ENCODE measurements at places on chromosomes 5 and 9.

DNA sequence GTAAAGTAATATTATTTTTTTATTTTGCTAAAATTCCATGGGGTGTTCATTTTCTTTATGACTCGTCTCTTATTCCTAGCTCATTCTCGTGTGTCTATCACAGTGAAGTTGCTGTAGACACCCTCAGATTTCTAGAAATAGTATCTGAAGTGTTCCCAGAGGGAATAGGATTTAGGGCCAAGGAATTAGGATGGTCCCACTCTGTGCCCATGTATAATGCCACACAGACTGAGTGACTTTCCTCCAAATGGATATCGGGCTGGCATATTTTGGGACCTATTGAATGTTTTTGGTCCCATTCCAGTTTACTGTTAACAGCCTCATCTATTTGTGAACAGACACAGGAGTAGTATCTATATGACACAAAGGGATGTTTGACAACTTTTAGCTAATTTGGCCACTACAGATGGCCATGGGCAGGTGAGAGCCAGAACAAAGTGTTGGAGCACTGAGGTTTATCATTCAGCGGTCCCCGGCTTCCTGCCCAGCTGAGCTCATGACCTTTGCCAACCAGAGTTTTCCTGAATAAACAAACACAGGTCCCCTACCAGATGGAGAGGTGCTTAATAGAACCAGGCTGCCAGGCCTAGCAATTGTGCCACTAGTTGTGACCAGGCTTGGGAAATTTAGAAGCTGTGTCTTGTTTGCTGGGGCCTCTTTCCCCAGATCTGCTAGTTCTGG is 46.9 kb downstream of the MAP1B start:
- no peak for DNase-seq

- no peak for DNase-seq
Observed at GRCh38 chr9:108019821-108020220, 530.3 kb upstream of the KLF4 start.

GRCh38 chr5:96871686-96872085 is 4.6 kb upstream of the ERAP2 start:
- DNase-seq: no peak

DNA sequence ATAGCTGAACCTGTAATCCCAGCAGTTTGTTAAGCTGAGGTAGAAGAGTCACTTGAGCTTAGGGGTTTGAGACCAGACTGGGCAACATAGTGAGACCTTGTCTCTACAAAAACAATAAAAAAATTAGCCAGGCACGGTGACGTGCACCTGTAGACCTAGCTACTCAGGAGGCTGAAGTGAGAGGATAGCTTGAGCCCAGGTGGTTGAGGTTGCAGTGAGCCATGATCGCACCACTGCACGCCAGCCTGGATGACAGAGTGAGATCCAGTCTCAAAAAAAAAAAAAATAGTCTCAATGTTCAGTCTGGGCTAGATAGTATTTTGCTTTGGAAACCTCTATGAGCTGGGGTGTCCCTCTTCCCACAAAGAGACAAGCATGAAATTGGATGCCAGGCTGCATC is 51.9 kb upstream of the IQGAP2 start:
- no peak for DNase-seq

- DNase-seq: no peak
Observed at GRCh38 chr5:64954518-64954917, 185.8 kb downstream of the CWC27 start.

GRCh38 chr9:31776471-31776870 is 608.0 kb upstream of the ACO1 start:
- no peak for DNase-seq

GRCh38 chr9:86821006-86821845 is 126.1 kb downstream of the GAS1 start:
- DNase-seq: no peak

- DNase-seq: no peak
Observed at GRCh38 chr5:142767911-142768310, 2.3 kb upstream of the ARHGAP26 start.

- DNase-seq: no peak
Observed at GRCh38 chr5:96157077-96157780, 195.6 kb upstream of the ELL2 start.

- no peak for DNase-seq
Observed at GRCh38 chr9:111728143-111728542, 66.6 kb downstream of the SHOC1 start.

- DNase-seq: peak; percentile 30
Observed at GRCh38 chr5:175718401-175719108, 60.7 kb downstream of the HRH2 start.

- DNase-seq: no peak
Observed at GRCh38 chr5:112848116-112848811, 12.8 kb upstream of the SRP19 start.

- no peak for DNase-seq
Observed at GRCh38 chr9:20023210-20023905, 234.5 kb upstream of the SLC24A2 start.

GRCh38 chr9:113837334-113837733 is 38.8 kb upstream of the ZNF618 start:
- no peak for DNase-seq

DNA sequence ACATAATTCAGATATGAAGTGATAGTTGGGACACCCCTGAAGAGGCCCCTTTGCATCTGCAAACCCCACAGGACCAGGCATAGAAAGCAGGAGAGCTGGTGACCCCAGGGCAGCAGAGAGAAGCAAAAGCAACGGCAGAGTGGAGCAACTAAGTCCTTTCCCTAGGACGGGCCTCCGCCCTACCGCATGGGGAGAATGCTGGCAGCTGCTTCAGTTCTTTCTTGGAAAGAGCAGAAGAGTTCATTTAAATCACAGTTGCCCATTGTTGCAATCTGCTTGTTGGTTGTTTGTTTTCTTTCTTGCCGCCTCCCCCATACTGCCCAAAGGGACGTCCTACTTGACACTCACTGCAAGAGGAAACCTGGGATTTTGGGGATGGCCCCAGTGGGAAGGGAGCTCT is 126.2 kb downstream of the ADAMTS16 start:
- no peak for DNase-seq

GRCh38 chr5:16809395-16810207 is 126.5 kb downstream of the MYO10 start:
- no peak for DNase-seq

- no peak for DNase-seq
Observed at GRCh38 chr5:83856881-83857280, 136.2 kb upstream of the HAPLN1 start.

GRCh38 chr5:170745481-170746071 is 37.9 kb upstream of the GABRP start:
- DNase-seq: no peak

DNA sequence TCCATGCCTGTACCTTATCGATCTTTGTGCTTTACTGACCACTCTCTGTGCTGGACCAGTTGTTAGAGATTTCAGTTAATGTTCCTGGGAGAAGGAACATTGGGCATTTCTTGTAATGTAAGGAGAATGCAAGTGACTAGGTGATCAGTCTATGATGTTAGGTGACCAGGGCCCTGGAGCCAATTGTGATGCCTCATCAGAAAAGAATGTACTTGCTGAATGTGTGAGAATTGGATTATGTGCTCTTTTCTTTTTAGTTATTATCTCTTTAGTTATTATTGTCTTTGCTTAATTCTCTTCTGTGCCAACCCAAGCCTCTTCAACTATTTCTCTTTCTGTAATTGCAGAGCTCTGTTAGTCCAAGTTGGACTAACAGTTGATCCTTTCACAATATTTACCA is 92.9 kb downstream of the LRRC70 start:
- DNase-seq: no peak

- no peak for DNase-seq
Observed at GRCh38 chr5:132265336-132266030, 8.0 kb downstream of the PDLIM4 start.

DNA sequence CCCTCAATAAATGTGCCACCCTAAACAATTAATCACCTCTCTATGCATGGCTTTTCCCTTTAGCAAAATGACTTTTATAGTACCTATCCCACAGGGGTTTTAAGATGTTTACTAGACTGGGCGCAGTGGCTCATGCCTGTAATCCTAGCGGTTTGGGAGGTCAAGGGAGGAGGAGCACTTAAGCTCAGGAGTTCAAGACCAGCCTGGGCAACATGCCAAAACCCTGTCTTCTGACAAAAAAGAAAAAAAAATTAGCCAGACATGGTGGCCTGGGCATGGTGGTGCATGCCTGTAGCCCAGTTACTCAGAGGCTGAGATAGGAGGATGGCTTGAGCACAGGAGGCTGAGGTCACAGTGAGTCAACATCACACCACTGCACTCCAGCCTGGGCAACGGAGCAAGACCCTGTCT is 13.5 kb downstream of the SH3TC2 start:
- DNase-seq: no peak

DNA sequence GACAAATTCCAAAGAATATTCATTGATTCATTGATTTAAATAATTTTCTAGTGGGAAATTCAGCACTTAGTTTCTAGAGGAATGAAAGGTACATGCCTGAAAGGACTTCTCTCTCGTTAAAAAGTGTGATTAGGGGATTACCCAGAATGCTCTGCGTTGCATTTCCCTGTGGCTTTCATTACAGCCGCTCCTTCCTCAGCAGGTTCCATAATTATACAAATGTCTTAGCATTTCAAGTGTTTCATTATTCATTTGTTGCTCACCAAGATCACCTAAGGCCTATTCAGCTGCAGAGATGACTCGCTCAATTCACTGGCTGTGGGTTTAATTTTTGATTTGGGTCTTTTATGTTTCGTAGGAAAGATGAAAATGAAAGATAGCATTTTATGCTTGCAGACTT is 52.8 kb downstream of the SPATA31C2 start:
- DNase-seq: no peak

- no peak for DNase-seq
Observed at GRCh38 chr9:10661994-10662393, 49.2 kb upstream of the PTPRD start.

DNA sequence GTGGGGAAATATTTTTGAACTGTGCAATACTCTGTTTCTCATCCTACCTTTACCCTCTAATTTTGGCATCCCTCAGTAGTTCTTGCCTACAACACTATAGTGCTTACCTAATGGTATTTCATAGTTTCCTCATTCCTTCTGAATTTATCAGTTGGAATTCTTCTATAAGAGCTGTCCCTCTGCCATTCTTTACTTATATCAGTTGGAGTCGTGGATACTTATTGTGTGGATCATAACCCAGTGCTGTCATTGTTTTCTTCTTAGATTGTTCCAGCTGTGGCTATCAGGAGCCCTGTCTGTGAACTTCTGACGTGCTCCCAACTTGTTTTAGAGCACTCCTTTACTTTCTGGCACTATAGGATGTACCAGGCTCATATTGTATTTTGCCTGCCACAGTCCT is 146.1 kb upstream of the OTULINL start:
- DNase-seq: no peak

DNA sequence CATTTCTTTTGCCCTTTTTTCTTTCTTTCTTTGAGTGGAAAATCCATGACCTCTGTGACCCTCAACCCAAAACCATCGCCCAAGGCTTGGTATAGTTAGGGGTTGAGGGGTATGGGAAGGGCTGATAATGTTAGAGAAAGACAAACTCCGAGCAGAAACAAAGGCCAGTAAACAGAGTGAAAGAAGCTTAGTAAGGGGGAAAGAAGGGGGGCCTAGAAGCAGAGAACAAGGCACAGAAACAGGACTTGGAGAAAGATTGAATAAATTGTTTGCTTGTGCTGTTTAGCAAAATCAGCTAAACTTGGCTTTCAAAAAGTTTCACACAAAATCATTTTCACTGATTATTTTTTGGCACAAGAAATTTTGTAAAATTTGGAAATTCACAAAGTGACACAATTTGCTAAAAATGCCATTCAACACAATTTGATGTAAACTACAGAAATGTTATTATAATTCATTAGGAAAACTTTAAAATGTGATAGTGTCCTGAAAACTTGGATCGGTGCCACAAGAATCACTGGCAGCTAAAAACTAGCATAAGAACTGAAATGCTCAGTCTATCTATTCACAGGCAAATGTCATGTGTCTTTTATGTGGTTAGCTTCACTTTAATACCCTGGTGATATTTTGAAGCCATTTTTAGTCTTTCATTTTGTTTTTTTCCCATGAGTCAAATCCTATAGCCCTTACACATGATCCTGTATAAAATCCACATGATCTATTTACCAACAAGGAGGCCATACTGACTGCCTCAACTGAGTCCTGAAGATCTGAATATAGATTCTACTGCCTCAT is 276.4 kb downstream of the NR2F1-AS1 start:
- no peak for DNase-seq

DNA sequence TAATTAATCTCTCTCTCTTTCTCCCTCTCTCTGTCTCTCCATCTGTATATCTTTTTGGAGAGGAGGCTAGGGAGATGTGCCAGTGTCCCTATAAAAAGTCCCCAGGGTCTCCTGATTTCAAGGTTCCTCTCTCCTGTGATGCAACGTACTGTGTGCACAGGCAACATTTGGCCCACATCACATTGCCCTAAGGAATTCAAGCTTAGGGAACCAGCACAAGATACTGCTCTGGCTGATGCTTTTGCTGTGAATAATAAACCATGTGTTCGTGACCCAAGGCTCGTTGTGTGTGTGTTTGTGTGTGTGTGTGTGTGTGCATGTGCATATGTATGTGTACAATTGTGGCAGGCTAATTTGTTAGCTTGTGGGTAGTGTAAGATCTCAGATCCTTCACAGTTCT is 9.7 kb downstream of the SPATA9 start:
- no peak for DNase-seq

- DNase-seq: no peak
Observed at GRCh38 chr5:147479949-147480348, 29.9 kb downstream of the DPYSL3 start.

DNA sequence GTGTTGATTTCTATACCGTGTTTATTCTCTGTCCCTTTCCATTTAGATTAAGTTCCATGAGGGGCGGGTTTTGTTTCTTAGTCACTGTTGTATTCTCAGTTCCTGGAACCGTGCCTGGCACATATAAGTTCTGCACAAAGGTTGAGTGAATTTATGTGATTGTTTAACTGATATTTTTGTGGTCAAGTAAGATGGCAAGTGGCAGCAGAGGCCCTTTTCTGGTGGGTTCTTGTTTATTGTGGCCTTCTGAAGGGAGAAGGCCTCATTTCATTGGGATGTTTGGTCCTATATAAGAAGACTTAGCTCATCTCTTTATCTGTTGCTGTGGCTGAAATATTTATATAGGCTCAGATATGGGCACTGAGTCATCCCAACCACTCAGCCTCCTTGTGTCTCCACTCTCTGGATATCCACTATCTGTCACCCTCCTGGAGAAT is 262.5 kb downstream of the PSAT1 start:
- DNase-seq: no peak

DNA sequence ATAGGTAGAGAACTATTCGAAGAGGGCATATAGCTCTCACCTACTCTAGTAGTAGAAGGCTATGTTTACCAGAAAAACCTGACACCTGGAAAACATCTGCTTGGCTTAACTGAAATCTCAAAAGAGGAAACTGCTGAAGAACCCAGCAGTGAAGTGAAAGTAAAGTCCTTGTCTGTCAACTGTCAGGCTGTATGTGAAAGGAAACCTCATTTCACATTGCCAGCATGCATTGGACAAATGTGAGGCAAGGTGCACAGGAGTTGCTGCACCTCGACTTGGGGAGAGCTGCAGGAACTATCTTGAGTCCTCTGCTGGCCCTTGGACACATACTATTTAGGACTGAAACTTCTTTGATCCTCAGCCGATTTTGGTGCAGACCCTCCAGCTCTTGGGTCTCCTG is 53.3 kb downstream of the NREP start:
- no peak for DNase-seq

- DNase-seq: no peak
Observed at GRCh38 chr5:53333160-53333559, 147.3 kb upstream of the FST start.

GRCh38 chr9:31302620-31303418 is 1081.6 kb upstream of the ACO1 start:
- DNase-seq: no peak

- no peak for DNase-seq
Observed at GRCh38 chr9:89740722-89741121, 135.9 kb downstream of the GADD45G start.

- DNase-seq: no peak
Observed at GRCh38 chr5:93580063-93580926, 724 bp downstream of the NR2F1-AS1 start.

Measured in activated CD4-positive, CD25-positive, alpha-beta regulatory T cell (primary cell).